ENCODE measurements at places on chromosomes 5 and 9.

GRCh38 chr9:92590377-92590776, 54.6 kb upstream of the ECM2 start:
- DNase-seq: no peak
- no peaks in the 10 kb centered on the region for H3K4me1 ChIP-seq
- no peaks in the 10 kb centered on the region for H3K36me3 ChIP-seq
- H3K27me3 ChIP-seq: no peaks in the 10 kb centered on the region
- H3K4me3 ChIP-seq: no peak overlapping the region

DNA sequence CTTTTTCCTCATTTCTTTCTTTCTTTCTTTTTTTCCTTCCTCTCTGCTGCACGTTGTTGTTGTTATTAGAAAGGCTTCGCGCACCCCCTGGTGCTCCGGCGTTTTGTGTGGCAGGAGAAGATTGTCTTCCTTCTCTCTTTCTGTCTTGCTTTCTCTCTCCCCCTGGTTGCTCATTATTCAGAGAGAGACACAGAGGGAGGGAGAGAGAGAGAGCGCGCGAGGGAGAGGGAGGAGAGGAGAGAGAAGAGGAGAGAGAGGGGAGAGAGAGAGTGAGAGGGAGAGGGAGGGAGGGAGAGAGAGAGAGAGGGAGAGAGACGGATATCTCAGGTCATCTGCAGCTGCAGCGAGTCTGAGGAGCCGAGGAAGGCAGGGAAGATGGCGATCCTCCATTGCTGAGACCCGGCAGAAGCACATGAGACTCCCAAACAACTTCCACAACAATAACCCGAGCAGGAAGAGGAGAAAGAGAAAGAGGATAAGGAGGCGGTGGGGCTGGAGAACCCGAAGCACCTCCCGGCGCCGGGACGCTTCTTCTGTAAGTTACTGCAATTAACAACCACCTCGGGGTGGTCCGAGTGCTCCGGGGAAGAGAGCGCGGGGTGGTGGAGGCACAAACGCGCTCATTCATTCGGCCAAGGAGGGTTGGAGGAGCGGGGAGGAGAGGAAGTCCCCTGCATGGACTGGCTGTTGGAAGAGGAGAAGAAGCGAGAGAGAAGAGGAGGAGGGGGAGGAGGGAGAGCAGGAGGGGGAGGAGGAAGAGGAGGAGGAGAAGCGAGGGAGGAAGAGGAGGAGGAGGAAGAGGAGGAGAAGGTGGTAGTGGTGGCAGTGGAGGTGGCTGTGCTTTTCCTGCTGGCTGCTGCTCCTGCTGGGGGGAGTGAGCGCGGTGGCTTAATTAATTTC, at the start of gene ZNF462:
Gene ZNF462 (plus strand): TSS at position 346 of the 900 bp plus-strand sequence. CDS start 60,218 bp downstream, outside the sequence.
- DNase-seq: peak; percentile 29
- no peaks in the 10 kb centered on the region for H3K36me3 ChIP-seq
- H3K4me3 ChIP-seq: peak within 1 kb of the TSS; percentile 63
- H3K4me1 ChIP-seq: peaks cover 24% of the 10 kb centered on the region

- no peaks in the 10 kb centered on the region for H3K36me3 ChIP-seq
- no peaks in the 10 kb centered on the region for H3K4me1 ChIP-seq
- H3K4me3 ChIP-seq: no peak overlapping the region
- H3K27me3 ChIP-seq: no peaks in the 10 kb centered on the region
- no peak overlapping the region for H3K27ac ChIP-seq
Measured at GRCh38 chr5:25009063-25009462, 364.3 kb upstream of the CDH10 start.

GRCh38 chr9:87686520-87687090, 39.3 kb upstream of the CTSL start:
- H3K27ac ChIP-seq: no peak overlapping the region
- H3K27me3 ChIP-seq: no peaks in the 10 kb centered on the region
- no peaks in the 10 kb centered on the region for H3K4me1 ChIP-seq
- DNase-seq: no peak
- no peaks in the 10 kb centered on the region for H3K36me3 ChIP-seq

GRCh38 chr5:43409809-43410271, 2.4 kb downstream of the CCL28 start:
- no peaks in the 10 kb centered on the region for H3K4me1 ChIP-seq
- H3K36me3 ChIP-seq: no peaks in the 10 kb centered on the region
- H3K27ac ChIP-seq: no peak overlapping the region
- DNase-seq: no peak

- peaks cover 5% of the 10 kb centered on the region for H3K27me3 ChIP-seq
- DNase-seq: no peak
- H3K4me1 ChIP-seq: no peaks in the 10 kb centered on the region
Measured at GRCh38 chr5:5793242-5794117, 371.0 kb downstream of the ICE1 start.

- no peaks in the 10 kb centered on the region for H3K27me3 ChIP-seq
- H3K4me1 ChIP-seq: peaks cover 27% of the 10 kb centered on the region
- peak overlapping the region; percentile 40 for H3K4me3 ChIP-seq
- H3K27ac ChIP-seq: peak overlapping the region; percentile 82
- H3K36me3 ChIP-seq: peaks cover 4% of the 10 kb centered on the region
- no peak for DNase-seq
Measured at GRCh38 chr9:470552-471194, 256.0 kb downstream of the DOCK8 start.

DNA sequence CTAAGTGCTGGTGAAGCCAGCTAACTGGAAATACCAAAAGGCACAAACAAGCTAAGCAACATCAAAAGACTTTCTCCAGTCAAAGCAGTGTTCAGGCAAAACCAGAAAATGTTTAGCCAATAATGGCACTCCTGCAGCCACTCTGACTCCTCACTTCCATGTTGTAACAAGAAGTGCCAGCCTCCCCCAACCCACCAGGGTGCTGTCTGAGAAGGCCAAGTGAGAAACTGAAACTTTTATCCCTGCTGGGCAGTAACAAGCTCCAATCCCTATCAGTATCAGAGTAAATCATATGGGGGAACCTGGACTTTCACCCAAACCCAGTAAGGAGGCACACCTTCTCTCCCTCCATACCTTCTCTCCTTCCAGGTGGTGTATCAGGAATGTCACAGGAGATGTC, 414.8 kb upstream of the NMUR2 start:
- no peaks in the 10 kb centered on the region for H3K4me1 ChIP-seq
- H3K4me3 ChIP-seq: no peak overlapping the region
- no peak for DNase-seq
- no peaks in the 10 kb centered on the region for H3K36me3 ChIP-seq
- no peaks in the 10 kb centered on the region for H3K27me3 ChIP-seq

DNA sequence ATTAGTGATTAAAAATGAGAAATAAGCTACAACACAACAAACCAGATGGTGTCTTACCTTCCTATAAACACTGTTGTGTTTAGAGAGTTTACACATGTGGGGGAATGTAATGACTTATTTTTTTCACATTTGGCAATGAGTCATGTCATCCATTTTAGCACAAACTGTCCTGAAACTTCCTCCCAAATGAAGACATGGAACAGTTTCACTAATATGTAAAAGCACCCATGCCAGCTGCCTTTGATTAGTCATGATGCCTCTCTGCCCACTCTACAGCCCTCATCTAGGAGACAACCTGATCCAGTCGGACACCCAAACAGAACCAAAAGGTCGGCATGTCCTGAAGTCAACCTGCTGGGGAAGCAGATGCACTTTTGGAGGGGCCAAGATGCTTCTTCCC, 98.2 kb downstream of the SEMA5A start:
- H3K27ac ChIP-seq: no peak overlapping the region
- H3K4me3 ChIP-seq: no peak overlapping the region
- peaks cover 2% of the 10 kb centered on the region for H3K27me3 ChIP-seq

DNA sequence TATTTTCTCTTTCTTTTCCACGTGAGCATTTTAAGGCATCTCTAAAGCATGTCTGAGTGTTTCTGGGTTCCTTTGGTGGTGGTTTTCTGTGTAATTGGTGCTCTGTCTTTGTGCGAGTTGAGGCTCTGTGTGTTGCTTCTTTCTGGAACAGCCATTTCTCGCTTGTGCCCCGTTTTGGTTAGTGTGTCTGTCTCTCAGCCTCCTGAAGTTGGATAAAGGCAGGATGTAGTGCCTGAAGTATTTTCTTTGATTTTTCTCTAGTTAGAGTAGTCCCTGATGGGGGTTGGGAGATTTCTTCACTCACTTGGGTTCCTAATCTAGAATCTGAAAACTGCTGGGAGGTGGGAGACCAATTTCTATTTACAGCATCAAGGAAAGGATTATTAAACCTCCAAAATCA, 129.7 kb upstream of the TMEM161B start:
- H3K4me3 ChIP-seq: no peak overlapping the region
- H3K36me3 ChIP-seq: no peaks in the 10 kb centered on the region
- no peak for DNase-seq
- no peak overlapping the region for H3K27ac ChIP-seq
- H3K27me3 ChIP-seq: no peaks in the 10 kb centered on the region

- no peak for DNase-seq
- no peaks in the 10 kb centered on the region for H3K36me3 ChIP-seq
- no peaks in the 10 kb centered on the region for H3K27me3 ChIP-seq
Measured at GRCh38 chr5:10828241-10828640, 67.2 kb upstream of the DAP start.

DNA sequence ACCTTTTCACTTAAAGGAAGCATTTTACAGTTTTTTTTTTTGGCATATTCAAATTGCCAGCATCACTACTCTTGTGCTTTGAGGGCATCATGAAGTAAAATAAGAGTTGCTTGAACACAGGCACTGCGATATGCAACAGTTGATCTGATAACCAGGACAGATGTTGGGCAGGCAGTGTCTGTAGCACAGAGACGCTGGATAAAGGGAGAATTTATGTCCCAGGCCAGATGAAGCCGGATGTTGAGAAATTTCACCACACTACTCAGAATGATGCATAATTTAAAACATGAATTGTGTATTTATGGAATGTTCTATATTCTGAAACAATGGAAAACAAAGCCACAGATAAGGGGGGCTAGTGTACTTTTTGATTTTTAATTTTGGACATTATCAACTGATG, 71.4 kb downstream of the SLC12A2 start:
- no peaks in the 10 kb centered on the region for H3K27me3 ChIP-seq

- no peaks in the 10 kb centered on the region for H3K27me3 ChIP-seq
- DNase-seq: no peak
- no peak overlapping the region for H3K4me3 ChIP-seq
- H3K36me3 ChIP-seq: no peaks in the 10 kb centered on the region
- no peak overlapping the region for H3K27ac ChIP-seq
Measured at GRCh38 chr5:122870219-122870856, 24.9 kb downstream of the SNX24 start.

GRCh38 chr5:72895758-72896157, 60.1 kb upstream of the FCHO2 start:
- DNase-seq: no peak
- no peak overlapping the region for H3K4me3 ChIP-seq
- no peaks in the 10 kb centered on the region for H3K4me1 ChIP-seq
- H3K36me3 ChIP-seq: peaks cover 94% of the 10 kb centered on the region

DNA sequence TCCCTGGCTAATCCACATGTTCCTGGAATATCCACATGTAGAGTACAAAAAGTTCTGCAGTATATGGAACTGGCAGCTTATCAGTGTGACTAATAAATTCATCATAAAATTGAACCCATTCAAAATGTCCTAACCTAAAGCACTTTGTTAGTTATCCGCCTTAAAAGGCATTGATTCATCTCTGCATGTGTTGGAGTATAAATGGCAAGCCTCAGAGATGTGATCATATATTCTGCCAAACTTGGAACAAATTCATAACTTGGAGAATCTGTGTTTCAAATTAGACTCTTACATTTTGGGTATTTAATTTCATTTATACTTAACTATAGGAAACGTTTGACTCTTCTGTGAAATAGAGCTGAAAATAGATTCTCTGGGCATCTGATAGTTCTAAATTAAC, 25.2 kb upstream of the NREP start:
- peaks cover 39% of the 10 kb centered on the region for H3K4me1 ChIP-seq
- H3K27ac ChIP-seq: no peak overlapping the region
- H3K27me3 ChIP-seq: no peaks in the 10 kb centered on the region

DNA sequence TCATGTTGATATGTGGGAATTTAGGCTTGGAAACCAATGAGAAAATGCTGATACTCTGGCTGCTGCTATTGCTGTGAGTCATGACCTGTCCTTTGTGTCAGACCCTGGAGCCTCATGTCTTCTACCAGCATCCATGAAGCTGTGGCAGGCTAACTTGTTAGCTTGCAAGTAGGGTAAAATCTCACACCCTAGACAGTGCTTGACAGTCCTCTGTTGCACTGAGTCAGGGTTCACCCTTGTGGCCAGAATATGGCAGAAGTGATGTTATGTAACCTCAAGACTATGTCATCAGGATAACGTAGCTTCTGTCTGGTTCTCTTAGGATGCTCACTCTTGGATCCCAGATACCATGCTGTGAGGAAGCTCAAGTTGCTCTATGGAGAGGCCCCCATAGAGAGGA, 110.8 kb downstream of the LHX2 start:
- DNase-seq: no peak
- no peaks in the 10 kb centered on the region for H3K27me3 ChIP-seq
- no peak overlapping the region for H3K27ac ChIP-seq
- no peak overlapping the region for H3K4me3 ChIP-seq

GRCh38 chr9:133863257-133863592, 125.1 kb upstream of the SARDH start:
- H3K27me3 ChIP-seq: no peaks in the 10 kb centered on the region

GRCh38 chr5:6083311-6083978, 294.9 kb downstream of the MED10 start:
- no peaks in the 10 kb centered on the region for H3K36me3 ChIP-seq
- no peak overlapping the region for H3K4me3 ChIP-seq
- H3K27ac ChIP-seq: no peak overlapping the region
- no peaks in the 10 kb centered on the region for H3K27me3 ChIP-seq

GRCh38 chr9:35646153-35646532, 4.6 kb downstream of the SIT1 start:
- peaks cover 72% of the 10 kb centered on the region for H3K4me1 ChIP-seq
- H3K36me3 ChIP-seq: peaks cover 30% of the 10 kb centered on the region
- peak; percentile 70 for DNase-seq
- H3K27ac ChIP-seq: peak overlapping the region; percentile 100
- peak overlapping the region; percentile 94 for H3K4me3 ChIP-seq

GRCh38 chr5:170519549-170519948, 15.7 kb downstream of the KCNIP1 start:
- no peak overlapping the region for H3K4me3 ChIP-seq
- peaks cover 9% of the 10 kb centered on the region for H3K27me3 ChIP-seq
- H3K36me3 ChIP-seq: no peaks in the 10 kb centered on the region
- H3K27ac ChIP-seq: no peak overlapping the region

GRCh38 chr9:112322701-112323377, 10.6 kb downstream of the PTBP3 start:
- peaks cover 7% of the 10 kb centered on the region for H3K36me3 ChIP-seq
- peaks cover under 1% of the 10 kb centered on the region for H3K4me1 ChIP-seq
- no peak overlapping the region for H3K27ac ChIP-seq
- H3K4me3 ChIP-seq: no peak overlapping the region
- H3K27me3 ChIP-seq: no peaks in the 10 kb centered on the region
- DNase-seq: no peak

- H3K4me1 ChIP-seq: peaks cover 20% of the 10 kb centered on the region
- no peaks in the 10 kb centered on the region for H3K27me3 ChIP-seq
- H3K27ac ChIP-seq: no peak overlapping the region
- DNase-seq: no peak
Measured at GRCh38 chr5:112165399-112165798, 253.7 kb downstream of the EPB41L4A start.

DNA sequence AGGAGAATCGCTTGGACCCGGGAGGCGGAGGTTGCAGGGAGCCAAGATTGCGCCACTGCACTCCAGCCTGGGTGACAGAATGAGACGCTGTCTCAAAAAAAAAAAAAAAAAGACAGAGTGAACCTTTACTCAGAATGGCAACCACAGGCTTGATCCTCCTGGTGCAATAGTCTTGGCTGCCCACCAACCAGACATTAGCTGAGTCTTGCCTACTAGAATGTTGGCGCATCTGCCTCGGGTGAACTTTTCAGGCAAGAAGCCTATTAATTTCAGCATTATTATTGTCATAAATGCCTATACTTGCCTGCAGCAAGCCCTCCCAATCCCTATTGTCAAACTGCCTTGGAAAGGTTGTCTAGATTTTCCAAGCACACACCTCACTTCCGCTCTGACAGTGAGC, 4.2 kb downstream of the SERINC5 start:
- H3K27ac ChIP-seq: no peak overlapping the region
- no peaks in the 10 kb centered on the region for H3K27me3 ChIP-seq
- peaks cover 48% of the 10 kb centered on the region for H3K4me1 ChIP-seq
- peaks cover 6% of the 10 kb centered on the region for H3K36me3 ChIP-seq
- no peak for DNase-seq
